G401 (cell line): ENCODE measurements at places on chromosomes 11 and 22. TPM values are rescaled to one million over a fixed set of nuclear protein-coding genes. Genes with fewer than 3 reads are reported as not detected.

DNA sequence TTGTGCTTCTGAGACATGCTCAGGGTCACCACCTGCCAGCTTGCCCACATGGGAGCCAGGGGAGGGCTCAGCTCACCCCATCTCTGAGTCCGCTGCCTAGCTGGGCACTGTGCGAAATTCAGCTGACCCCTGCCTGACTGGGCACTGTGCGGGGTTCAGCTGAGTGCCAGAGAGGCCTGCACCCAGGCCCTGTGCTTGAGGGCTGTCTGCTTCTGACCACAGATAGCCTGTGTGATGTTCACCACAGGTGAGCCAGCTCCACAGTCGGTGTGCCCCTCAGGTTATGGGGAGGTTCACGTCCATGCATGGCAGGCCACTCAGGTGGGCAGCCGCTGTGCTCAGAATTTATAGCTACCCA, 84.5 kb upstream of the SUSD2 start:
- DNase-seq, result no peak

DNA sequence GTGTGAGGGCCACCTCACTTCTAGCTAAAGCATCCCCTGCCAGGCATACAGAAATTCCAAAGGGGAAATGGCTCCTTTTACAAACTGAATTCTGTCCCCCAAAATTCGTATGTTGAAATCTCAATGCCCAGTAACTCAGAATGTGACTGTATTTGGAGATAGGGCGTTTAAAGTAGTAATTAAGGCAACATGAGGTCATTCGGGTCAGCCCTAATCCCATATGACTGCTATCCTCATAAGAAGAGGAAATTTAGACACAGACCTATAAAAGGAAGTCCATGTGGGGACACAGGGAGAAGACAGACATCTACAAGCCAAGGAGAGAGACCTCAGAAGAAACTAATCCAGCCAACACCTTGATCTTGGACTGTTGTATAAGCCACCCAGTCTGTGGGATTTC, 119.1 kb downstream of the CHST1 start:
- no peak for DNase-seq

DNA sequence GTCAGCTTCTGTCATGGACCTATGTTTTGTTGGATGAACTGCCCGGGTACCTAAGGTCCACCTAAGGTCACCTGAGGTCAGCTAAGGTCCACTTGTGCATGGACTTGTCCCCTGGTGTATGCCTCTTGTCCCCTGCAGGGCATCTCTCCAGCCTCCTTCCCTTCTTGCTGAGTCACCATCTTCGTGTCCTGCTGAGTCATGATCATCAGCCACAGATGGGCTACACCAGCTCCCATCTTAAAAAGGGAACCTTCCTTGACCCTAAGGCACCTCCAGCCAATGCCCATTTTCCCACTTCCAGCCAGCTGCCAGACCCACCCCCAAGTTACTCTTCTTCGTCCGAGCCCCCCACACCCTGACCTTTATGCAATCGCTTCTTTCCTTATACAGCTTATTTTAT, 544.9 kb downstream of the TBC1D22A start:
- DNase-seq, result no peak

FGF3 gene
- not detected in 2 replicates for total RNA-seq

ABCC8 gene
- total RNA-seq, result 0.47 and 1.1 TPM in 2 replicates

DGAT2 gene
- 94.6 and 105 TPM in 2 replicates for total RNA-seq

CPSF7 gene
- 29.5 and 39.1 TPM in 2 replicates for total RNA-seq
